NCI-H446 (cell line): ENCODE measurements at places on chromosomes 7 and 10.

DNA sequence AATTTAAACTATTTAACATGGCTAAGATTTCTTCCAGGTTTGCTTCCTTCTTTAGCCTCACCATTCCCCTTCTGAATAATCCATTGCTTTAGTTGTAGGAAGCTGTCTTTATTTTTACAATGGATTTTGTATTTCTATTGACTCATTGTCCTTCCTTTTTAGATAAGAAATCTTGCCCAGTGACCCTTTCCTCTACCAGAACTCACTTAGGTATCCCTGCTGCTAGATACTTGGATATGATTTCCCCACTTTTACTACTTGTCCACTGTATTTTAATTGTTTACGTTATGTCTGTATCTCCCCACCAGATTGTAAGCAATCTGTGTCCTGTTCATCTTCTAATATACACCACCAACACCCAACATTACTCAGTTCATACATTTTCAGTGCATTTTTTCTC is 47.7 kb upstream of the MDFIC start:
- no peak for DNase-seq

- no peak for DNase-seq
Observed at GRCh38 chr10:125203186-125203800, 42.9 kb upstream of the CTBP2 start.

DNA sequence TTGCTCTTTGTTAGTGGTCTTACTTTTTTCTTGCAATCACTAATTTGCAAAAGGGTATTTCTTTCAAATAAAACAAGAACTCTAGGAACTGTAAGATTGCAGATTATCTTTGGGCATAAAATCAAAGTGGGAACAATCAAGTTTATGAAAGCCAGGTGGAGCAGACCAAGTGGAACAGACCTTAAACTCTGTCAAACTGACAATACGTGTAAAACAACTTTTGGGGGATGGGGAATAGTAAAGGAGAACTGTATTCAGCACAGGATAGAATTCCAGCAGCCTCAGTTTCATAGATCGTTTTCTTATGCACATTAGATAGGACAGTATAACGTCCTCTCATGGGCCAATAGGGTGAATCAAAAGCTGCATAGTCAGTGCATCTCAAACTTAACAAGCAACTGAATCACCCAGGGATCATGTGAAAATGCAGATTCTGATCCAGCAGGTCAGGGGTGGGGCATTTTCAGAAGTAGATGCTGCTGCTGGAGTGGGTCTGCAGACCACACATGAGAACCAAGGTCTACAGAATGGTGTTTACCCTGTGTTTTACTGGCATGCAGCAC is 120.7 kb downstream of the PIP4K2A start:
- DNase-seq, result no peak

GRCh38 chr7:2639181-2639681 is 7.4 kb downstream of the TTYH3 start:
- DNase-seq, result no peak

DNA sequence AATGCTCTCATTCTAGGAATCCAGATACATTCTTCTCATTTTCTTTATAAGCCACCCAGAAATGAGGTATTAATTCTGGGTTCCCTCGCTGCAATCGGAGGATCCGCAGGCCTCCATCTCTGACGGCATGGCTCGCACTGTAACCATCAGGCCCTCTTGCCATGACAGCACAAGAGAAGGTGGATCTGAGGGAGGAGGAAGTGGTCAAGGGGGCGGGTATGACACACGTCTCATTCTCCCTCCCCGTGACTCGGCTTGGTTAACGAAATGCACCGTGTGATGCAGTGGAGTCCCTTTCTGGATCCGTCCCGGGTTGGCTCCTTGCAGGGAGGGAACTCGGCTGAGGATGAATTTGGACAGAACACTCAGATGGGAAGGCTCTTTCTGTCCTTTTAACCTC is 280.2 kb downstream of the TCERG1L start:
- DNase-seq, result no peak

GRCh38 chr10:132196178-132197113 is 9.7 kb downstream of the DPYSL4 start:
- no peak for DNase-seq
